ENCODE measurements at places on chromosomes 7 and 10.

DNA sequence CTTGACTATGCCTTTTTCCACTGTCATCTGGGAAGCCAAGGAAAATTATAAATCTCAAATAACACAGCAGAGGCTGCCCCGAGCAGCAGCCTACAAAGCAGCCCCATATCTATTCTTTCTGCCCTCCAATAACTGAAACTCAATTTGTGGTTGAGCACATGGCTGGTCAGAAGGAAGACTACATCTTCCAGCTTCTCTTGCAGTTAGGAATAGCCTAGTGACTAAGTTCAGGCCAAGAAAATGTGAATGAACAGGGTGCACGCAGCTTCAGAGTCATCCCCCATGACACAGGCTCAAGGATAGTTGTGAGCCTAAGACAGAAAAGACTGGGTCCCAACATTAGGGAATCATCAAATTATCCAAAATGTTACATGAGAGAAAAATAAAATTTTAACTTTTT, 42.3 kb downstream of the CHCHD3 start:
- no peak for DNase-seq

DNA sequence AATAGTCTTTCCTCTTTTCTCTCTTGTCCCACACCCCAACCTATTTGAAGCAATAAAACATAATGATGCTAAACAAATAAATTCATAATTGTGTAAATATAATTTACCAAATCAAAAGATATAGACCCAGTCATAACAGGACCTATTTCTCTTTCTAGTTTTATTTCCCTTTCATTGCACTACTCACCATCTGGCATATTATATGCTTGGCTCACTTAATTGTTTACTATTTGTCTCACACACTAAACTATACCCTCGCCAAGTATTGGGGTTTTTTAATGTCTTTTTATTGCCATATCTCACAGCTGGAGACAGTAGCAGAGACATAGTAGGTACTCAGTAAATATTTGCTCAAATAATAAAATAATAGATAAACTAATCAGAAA, 597.5 kb upstream of the PCDH15 start:
- DNase-seq, result no peak

DNA sequence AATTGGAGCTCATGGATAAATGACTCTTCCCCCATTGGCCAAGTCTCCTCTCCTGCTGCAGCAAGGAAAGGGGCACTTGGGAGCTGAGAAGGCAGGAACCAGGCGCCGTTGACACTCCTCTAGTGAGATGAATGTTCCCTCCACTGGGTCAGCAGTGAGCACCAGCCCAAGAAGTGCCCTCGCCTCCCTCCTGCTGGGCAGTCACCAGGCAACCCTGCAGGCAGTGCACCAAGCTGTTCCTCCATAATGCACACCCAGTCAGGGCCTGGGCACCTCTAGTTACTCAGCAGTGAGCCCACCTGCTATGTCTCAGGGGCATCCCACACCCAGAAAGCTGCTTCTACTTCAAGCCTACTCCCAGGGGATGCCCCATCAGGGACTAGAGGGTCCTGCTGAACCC, 84.3 kb downstream of the KCNMA1 start:
- no peak for DNase-seq

DNA sequence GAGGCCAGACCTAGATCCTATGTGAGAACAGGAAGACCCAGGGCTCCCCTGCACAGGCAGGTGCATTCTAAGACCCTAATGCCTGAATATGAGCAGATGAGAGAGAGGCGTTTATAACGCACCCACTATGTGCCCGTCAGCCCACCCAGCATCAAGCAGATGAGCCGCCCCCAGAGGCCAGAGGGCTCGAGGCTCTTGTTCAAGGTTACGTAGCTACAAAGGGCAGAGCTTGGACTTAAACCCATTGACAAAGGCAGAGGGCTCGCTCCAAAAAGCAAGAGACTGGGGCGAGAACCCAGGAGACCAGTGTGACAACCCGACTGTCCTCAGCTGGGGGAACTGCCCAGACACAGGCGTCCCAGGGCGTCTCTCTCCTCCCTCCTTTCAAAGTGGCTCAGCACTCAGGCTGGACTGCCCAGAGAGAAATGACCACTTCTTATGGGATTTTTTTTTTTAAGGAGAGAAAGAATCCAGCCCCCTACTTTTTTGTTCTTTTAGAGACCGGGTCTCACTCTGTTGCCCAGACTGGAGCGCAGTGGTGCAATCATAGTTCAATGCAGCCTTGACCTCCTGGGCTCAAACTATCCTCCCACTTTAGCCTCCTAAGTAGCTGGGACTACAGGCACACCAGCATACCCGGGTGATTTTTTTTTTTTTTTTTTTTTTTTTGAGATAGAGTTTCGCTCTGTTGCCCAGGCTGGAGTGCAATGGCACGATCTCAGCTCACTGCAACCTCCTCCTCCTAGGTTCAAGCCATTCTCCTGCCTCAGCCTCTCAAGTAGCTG, 40.1 kb downstream of the TNRC18 start:
- DNase-seq, result no peak

DNA sequence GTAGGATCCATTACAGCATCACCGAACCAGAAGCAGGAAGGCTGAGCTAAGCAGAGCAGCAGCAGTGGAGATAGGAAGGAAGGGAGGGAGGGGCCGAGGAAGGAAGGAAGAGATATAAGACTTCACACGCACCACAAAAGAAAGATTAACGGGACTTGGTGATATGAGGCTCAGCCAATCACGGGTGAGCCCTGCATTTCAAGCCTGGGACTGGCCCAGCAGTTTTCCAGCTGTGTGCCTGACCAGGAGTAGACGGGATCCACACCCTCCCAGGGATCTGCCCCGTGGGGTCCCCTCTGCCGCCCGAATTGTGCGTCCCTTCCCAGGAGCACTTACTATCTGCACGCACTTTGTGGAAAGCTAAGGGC, 16.2 kb downstream of the ATG9B start:
- DNase-seq, result no peak

- peak; percentile 89 for DNase-seq
Measured at GRCh38 chr10:72331575-72332422, 22.9 kb downstream of the DNAJB12 start.

DNA sequence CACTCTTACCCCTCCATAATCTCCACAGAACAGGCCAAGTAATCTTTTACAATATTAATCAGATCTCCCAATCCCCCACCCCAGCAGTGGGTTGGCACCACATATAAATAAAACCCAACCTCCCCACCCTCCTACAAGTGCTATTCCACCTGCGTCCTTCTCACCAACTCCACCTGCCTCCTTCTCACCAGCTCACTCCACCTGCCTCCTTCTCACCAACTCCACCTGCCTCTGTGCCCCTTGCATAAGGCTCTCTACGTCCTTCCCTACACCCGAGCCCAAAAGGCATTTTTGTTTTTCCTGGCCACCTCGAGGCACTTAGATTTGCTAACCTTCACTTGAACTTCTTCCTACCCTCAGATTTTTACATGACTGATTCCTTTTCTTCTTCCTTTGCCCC, 89.7 kb downstream of the ATE1 start:
- DNase-seq, result no peak

- DNase-seq, result no peak
Measured at GRCh38 chr7:137873524-137873923, 26.8 kb upstream of the DGKI start.

DNA sequence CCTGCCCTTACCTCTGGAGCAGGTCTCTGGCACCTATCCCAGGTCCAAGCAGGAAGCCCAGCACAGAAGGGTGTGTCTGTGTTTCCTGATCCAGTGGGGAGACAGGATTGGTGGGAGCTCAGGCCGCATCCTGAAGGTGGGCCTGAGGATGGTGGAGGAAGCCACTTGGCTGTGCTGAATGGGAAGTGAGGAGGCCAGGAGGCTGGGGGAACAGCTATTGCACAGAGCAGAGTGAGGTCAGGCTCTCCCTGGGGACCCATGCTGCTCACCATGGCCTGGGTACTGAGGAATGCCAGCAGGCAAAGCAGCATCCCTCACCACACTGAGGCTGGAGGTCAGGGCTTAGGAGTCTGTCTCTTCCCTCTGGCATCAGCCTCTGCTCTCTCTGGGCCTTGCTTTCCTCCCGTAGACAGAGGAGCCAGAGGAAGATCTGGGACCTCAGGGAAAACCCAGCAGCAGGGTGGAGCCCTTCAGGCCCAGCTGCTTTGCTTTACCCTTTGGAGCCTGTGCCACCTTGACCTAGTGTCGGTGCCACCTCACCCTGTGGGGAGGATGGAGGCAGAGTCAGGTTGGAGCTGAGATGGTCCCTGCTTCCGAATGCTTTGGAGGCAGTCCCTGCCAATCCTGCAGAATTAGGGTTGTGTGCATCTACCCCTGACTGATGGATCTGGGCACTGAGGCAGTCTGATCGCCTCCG, 39.0 kb downstream of the CDH23 start:
- no peak for DNase-seq

DNA sequence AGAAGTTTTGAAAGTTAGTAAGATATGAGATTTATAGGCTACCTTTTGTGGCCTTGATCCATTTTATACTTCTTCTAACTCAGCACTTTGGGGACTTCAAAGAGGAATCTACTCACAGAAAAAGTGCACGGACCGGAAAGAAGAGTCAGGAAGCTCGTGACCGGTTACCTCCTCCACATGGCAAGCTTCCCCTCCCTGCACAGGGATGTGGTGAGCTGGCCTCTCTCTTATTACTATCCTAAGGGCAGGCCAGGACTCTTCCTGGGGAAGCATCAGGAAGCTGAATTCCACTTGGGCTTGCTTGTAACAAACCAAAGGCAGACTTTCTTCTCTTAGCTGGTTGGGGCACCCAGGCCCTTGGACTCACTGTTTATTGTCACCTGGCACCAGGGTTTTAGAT, 170.8 kb upstream of the GLI3 start:
- no peak for DNase-seq
